ENCODE measurements at places on chromosomes 2 and 18. TPM values are rescaled to one million over a fixed set of nuclear protein-coding genes. Genes with fewer than 3 reads are reported as not detected.

DNA sequence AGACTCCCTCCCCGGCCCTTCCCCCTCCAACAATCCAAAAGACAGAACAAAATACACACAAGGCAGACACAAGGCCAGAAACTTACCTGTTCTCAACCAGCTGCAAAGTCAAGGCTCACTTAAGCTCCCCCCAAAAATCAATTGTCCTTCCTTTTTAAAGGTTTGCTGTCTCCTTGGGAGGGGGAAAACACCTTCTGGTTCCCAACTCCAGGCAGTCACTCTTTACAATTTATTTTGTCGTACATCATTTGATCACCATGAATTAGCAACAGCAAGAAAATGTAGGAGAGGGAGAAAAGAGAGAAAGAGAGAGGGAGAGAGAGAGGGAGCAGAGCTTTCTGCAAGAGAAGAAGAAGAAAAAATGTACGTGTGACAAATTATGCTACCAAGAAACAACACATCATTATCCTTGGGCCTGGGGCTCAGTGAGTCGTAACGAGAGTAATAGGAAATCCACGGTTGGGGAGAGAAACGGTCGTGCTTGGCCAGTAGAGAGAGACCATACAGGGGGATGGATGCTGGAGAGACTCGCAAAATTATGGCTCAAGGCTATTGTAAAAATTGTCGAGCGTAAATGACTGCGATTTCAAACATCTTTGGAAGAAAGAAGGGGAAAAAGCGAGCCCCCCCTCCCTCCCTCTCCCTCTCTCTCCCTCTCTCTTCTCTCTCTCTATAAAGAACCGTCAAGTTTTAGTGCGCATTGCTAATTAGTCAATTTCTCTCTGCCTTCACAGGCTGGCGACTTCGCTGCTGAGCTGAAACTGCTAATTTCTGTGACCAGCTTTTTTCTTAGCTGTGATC lies at the start of gene KLHL14:
KLHL14 (minus strand) TSS at position 443 of the 801 bp plus-strand sequence. CDS start 2,432 bp downstream, outside the sequence.
- DNase-seq: no peak

GRCh38 chr2:156343940-156344301 lies 11.4 kb upstream of the NR4A2 start:
- DNase-seq: no peak

- DNase-seq: no peak
Measured at GRCh38 chr2:39405364-39405763, 31.7 kb downstream of the MAP4K3 start.

GRCh38 chr2:60961457-60961856 lies 56.1 kb upstream of the PEX13 start:
- no peak for DNase-seq

- DNase-seq: no peak
Measured at GRCh38 chr2:64623242-64623850, 30.4 kb downstream of the SERTAD2 start.

- no peak for DNase-seq
Measured at GRCh38 chr18:32918692-32919250, 145.9 kb upstream of the KLHL14 start.

- DNase-seq: no peak
Measured at GRCh38 chr2:105090091-105090490, 52.2 kb downstream of the MRPS9 start.

GRCh38 chr2:120604767-120605166 lies 130.9 kb upstream of the GLI2 start:
- peak; percentile 25 for DNase-seq

DNA sequence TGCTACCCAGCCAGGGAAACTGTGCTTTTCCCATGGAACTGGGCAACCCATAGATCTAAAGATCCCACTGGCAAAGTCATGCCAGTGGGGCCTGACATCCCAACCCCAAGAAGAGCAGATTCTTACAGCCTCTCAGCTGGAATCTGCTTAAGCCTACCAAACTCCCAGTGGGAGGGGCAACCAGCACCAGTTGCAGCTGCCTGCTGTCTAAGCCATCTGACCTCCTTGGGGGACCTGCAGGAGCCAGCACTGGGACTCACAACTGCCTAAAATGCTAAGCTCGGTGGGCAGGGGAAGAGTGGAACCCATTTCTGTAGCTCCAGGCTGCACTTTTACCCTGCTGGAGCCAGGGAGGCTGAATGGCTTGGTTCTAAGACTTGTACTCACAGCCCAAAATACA lies 770.7 kb upstream of the SLC8A1 start:
- no peak for DNase-seq

- DNase-seq: no peak
Measured at GRCh38 chr18:10414293-10414842, 40.1 kb upstream of the APCDD1 start.

DNA sequence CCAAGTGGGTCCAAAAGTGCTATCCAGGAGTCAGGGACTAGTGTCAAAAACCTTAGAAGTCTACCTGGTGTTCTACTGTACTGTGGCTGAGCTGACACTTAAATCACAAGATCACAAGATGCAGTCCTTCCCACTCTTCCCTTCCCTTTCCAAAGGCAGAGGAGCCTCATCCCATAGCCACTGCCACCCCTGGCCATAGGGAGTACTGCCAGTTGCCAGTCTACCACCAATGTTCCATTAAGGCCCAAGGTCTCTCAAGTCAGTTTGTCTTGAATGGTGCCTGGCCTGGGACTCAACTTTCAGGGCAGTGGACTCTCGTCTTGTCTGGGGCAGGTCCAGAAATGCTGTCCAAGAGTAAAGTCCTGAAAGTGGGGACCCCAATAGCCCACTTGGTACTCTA lies 585.6 kb downstream of the NUP35 start:
- DNase-seq: no peak

GRCh38 chr2:152050341-152050740 lies 48.5 kb downstream of the CACNB4 start:
- no peak for DNase-seq

DNA sequence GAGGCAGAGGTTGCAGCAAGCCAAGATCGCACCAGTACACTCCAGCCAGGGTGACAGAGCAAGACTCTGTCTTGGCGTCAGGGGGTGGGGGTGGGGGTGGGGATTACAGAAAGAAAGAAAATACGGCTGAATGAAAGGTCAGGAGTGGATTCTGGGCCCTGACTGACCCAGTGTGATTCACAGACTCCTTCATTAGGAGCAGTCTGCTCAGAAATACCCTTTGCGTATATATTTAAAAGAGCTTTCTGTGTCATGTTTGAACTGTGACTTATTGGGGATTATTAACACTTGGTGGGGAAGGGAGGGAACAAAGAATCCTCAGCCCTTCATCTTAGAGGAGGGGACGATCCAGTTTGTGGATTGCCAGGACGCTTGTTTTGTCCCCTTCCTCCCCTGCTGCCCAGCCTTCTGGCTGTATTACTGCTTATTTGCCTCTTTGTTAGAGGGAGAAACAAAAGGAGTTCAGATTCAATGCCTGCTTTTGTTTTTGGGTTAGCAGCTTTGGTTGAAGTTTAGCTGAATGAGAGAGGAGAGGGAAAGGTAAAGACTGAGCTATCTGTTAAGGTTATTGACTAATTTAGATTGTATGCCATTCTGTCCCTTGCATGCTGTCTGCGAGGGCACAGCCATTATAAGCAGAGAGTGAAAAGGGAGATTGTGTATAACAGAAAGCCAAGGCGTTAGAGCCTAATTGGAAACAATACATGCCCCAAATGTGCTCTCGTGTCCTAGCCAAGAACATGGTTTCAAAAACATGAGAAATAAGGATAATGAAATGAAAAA lies 118.3 kb downstream of the FMNL2 start:
- DNase-seq: no peak

DNA sequence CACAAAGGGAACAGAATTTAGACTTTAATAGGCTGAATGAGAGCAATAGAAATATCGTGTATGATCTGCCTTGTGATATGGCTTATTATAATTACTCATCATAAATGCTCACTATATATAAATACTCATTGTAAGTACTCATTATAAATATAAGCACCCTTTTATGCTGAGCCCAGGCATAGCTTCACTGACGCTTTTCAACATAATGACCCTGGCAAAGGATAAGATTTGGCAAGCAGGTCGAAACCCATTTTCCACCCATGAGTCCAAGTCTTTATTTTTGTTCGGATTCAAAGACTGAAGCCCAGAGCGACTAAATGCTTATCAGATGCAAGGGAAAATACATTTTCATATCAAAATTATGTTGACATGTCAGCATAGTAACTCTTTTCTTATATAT lies 500.4 kb downstream of the SLC4A3 start:
- DNase-seq: no peak

DNA sequence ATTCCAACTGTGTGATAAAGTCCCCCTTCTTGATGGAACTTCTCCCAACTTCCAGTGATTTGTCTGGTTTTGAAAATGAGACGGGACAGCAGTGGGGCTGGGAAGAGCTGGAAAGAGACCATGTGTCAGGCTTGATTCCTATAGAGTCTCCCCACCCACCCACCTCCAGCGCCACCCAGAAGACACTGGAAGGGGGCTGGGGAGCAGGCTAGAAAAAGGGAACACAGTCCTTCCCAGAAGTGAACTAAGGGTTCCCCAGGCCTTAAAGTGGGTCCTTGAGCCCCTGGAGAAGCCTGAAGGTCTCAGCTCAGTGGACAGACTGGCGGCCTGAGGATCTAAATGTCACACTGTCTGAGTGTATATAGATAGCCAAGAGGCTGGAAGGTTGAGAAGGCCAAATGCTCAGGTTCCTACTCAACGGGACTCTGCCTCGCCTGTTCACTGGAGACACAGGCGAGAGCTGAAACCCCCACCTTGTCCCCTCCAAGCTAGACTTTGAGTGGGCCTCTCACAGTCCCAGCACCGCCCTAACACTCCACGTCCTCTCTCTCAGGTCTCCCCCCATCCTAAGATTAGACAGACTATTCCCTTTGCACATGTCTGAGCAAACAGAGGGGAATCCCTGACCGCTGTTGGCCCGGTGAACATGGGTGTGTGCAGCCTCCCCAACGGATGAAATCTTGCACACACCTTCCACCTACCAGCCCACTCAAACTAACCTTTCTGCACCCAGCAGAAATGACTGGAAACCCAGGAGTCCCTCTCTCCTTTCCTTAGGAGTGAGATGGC lies 1.6 kb downstream of the PKDCC start:
- DNase-seq: no peak

DNA sequence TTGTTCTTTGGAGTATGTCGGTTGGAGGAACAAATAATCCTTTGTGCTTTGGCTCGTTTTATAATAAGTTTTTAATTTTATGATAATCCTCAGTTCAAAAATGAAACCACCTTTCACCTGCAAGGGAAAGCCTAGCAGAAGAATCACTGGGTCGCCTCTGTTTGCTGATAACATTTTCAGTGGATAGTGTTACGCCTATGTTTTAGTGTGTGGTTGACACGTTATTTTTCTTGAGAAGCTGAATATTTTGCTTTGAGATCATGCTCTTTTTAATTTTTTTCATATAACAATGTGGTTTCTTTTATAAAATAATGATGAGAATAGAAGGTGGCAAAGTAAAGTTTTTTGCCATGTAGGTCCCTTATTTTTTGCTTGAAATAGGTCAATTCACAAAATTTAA lies 172.7 kb upstream of the ZEB2 start:
- no peak for DNase-seq

DNA sequence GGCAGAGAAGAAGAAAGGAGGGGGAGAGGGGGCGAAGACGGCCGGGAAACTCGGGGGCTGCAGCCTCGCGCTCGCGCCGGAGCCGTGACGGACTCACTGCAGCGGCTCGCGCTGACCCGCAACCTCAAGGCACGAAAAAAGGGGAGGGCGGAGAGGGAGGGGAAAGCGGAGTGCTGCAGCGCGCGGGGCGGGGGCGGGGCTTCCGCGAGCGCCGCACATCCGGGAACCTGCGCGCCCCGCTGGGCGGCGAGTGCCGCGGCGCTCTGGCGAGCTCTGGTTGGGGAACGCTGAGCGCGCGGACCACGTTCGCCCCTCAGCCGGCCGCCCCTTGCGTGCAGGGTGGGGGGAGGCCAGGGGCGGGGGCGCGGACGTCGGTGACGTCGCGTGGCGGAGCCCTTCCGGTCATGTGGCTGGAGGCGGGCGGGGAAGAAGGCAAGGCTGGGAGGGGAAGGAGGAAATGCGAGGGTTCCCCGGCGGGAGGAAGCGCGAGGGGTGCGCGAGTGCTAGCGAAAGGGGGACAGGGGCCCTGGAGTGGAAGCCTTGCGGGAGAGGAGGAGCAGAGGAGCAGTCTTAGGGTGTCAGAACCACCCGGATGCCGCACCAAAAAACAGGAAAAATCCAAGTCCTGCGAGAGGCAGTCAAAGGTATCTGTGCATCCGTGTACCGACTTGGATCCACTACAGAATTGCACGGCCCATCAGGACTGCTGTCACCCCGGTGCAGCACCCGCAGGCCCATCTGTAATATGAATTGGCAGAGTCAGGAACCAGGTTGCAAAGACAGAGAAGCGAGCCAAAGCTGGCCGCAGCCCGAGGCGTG lies at the start of gene PPP3R1:
PPP3R1 (minus strand) TSS at position 133 of the 819 bp plus-strand sequence. CDS start 405 bp downstream, outside the sequence.
- DNase-seq: peak; percentile 97

DNA sequence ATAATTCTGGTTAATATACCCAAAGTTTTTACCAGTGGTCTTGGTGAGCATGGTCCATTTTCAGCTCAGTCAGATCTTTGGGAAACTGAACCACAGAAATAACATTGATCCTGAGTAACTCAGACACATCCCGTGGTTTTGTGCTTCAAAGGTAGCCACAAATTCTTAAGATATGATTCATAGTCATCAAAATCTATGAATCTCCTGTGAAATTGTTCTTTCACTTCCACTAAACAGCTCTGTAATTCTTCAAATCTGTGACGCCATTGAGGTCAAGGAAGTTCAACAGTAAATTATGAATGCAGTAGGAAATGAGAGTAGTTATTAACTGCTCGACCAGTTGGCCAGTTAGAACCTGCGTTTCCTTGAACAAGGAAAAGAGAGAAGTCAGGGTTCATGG lies 147.3 kb downstream of the IRS1 start:
- no peak for DNase-seq

- DNase-seq: no peak
Measured at GRCh38 chr18:74897971-74898657, 300.4 kb downstream of the ZNF407 start.

GRCh38 chr2:118151831-118152230 lies 63.6 kb downstream of the INSIG2 start:
- DNase-seq: no peak

The DSG4 gene
- not detected for total RNA-seq

The EVX2 gene
- total RNA-seq: not detected

The CXCR1 gene
- total RNA-seq: 10.4 TPM

The LTBP1 gene
- 34.7 TPM for total RNA-seq

The DCAF17 gene
- 15.6 TPM for total RNA-seq

The UNC80 gene
- total RNA-seq: not detected

The DHRS9 gene
- total RNA-seq: 6.1 TPM

The IL1B gene
- 17.5 TPM for total RNA-seq

The ATP6V1B1 gene
- 2.2 TPM for total RNA-seq

The CAD gene
- total RNA-seq: 28.8 TPM

The DNAH7 gene
- 9.2 TPM for total RNA-seq

The CCDC85A gene
- total RNA-seq: 17.0 TPM

The LRRC30 gene
- not detected for total RNA-seq

The DOK6 gene
- 3.2 TPM for total RNA-seq

Data from lower lobe of right lung (tissue), 2 donors.